ENCODE measurements at places on chromosomes 2 and 18.

DNA sequence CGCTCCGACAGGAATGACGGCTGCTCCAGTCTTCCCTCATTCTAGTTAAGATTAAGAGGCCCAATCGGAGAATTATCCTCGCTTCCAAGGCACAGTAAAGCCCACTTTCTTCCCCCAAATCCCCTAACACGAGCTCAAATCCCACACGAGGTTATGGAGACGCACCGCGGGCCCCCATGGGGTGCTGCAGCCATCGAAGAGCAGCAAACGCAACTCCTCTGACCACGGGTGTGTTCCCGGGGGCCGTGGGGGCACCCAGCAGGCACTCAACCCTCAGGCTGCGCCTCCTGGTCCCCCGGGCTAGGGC lies 446 bp downstream of the COPS9 start:
- no peak for DNase-seq

- no peak for DNase-seq
These were observed 117.6 kb upstream of the OTOS start for GRCh38 chr2:240257940-240258580.

DNA sequence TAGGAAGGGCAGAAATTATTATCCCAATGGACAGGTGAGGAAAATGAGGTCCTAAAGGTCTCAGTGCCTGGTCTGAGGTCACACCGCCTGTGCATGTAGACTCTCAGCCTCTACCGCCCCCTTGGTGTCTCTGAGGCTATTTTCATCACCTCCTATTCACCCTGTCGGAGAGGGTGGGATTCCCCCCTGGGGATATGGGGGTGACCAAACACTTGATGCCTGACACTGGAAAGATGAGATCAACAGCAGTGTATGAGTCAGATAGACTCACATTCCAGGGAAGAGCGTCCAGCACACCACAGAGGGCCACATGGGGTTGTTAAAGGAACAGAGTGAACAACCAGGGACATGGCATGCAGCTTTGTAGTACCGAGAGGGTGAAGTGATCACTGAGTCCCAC lies 199.7 kb downstream of the SMAD2 start:
- DNase-seq = no peak

DNA sequence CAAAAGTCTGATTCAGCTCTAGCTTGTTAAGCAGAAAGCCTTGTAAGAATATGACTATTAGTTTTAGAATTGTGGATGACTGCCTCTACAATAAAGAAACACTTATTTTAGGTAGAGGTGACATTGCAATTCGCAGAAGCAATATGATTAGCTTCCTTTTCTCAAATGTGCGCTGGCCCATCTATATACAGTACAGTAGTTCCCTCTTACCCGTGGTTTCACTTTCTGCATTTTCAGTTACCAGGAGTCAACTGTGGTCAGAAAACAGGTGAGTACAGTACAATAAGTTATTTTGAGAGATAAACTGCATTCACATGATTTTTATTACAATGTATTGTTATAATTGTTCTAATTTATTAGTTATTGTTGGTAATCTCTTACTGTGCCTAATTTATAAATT lies 405.1 kb downstream of the GPD2 start:
- DNase-seq = no peak

DNA sequence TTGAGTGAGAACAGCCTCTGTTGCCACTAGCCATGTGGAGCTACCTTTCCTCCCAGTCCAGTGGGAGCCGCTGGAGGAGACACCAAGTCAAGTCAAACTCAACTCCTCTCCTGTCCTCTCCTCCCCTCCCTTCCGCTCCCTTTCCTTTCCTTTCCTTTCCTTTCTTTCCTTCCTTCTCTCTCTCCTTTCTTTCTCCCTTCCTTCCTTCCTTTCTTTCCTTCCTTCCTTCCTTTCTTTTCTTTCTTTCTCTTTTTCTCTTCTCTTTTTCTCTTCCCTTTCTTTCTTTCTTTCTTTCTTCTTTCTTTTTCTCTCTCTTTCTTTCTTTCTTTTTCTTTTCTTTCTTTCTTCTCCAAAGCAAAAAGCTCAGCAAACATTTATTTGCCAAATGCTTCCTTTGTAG lies 44.5 kb downstream of the THNSL2 start:
- no peak for DNase-seq

DNA sequence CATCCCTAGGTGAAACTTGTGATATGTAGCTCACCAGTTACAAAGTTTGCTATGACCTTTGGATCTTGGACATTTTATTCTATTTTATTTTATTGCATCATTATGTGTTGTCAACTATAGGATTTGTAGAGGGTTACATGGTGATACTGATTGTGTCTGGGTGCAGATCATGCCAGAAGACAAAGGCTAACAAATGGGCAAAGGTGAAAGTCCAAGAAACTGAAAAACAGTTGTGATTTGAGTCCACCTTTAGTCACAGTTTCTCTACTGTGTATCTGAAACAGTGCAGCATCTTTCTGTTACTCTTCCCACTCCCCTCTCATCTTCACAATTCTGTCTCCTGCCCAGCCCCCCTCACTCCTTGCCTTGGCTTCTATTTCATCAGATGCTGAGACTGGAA lies 111.9 kb upstream of the LYPD6 start:
- no peak for DNase-seq

DNA sequence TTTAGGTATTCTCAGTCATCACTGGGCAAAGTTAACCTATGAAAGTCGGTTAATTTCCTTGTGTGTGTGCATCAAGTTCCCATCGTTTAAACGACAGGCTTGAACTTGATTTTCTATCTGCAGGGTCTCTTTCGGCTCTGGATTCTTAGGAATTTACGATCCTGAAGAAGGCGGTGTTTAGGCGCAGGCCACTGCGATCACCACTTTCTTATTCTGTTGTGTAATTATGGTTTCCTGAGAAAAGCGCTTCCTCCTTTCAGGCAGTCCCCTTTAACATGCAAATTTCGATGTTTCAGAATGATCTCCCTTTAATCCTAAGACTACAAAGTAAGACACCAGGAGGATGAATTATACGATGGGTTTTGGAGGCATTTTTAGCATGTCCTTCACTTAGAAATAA lies 27.9 kb upstream of the MBP start:
- peak; percentile 47 for DNase-seq

GRCh38 chr18:2144811-2145210 lies 426.5 kb downstream of the METTL4 start:
- no peak for DNase-seq

GRCh38 chr18:71168557-71169145 lies 879.8 kb downstream of the SOCS6 start:
- no peak for DNase-seq

DNA sequence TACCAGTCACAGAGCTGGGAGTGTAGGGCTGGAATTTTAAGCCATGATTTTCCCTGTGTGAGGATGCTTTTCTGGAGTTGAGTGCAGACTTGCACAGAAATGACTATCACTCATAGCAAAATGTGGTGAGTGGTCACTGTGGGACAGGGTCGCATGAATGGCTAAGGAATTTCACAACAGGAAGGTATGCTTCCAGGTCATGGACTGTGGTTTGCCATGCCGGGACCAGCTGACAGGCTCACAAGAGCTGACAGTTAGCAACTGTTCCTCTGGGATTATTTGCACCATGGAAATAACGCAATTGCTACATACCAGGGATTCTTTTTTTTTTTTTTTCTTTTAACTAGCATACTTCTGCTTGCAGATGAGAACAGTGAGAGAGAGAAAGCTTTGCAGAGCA lies 3.8 kb upstream of the UXS1 start:
- DNase-seq = no peak

DNA sequence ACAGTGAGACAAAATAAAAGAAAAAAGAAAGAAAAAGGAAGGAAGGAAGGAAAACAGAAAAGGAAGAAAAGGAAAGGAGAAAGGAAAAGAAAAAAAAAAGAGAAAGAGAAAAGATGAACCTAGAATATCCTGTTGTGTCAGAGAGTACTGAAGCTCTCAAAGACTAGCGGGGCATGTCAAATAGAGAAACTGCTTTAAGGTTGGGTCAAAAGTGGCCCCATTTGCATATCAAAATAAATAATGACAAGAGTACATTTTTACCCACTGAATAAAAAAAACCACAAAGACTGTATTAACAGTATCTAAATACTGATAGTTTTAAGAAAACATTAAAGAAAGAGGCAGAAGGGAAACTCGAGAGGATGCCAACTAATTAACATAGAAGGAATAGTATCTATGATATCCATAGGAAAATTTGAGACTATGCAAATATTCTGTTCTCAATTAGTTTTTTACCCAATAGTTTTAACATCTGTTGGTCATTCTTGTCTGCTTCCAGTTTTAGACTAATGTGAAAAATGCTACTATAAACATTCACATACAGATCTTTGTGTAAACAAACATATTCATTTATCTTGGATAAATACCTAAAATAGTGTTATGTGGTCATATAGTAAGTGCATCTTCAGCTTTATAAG lies 53.2 kb downstream of the SFXN5 start:
- no peak for DNase-seq

DNA sequence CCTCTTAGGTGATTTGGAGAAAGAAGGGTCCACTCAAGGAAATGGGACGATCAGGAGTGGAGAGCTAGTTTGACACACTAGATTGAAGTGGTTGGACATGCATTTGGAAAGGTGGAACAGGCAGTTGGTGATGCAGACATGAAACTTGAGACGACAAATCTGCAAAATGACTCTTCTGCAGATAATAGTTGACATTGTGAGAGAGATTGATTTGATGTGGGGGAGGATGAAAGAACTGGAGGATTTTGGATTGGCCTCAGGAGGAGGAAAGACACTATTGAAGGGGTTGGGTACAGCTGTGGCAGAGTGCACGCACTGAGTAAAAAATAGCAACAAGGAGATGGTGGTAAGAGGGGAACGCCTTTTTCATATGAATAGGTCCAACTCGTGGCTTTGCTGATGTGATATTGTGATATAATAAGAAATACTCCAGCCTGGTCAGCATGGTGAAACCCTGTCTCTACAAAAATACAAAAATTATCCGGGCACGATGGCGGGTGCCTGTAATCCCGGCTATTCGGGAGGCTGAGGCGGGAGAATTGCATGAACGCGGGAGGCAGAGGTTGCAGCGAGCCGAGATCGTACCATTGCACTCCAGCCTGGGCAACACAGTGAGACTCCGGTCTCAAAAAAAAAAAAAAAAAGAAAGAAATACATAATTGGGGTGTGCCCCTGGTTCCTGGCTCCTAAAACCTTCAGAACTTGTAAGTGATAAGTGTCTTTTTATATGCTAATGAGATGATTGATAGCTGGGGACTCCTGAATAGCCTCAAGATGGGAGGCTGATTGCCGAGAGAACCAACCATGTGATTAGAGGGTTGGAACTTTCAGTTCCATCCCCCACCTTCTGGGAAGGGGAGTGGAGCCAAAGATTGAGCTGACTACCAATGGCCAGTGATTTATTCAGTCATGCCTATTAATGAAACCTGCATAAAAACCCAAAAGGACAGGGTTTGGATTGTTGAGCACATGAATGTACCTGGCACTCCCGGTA lies 9.7 kb downstream of the TTLL4 start:
- no peak for DNase-seq

- DNase-seq = no peak
These were observed 57.4 kb downstream of the CELF4 start for GRCh38 chr18:37508207-37508606.

GRCh38 chr18:80179857-80180558 lies 67.3 kb downstream of the PARD6G start:
- DNase-seq = no peak

GRCh38 chr18:48394176-48394575 lies 15.0 kb downstream of the ZBTB7C start:
- DNase-seq = no peak

DNA sequence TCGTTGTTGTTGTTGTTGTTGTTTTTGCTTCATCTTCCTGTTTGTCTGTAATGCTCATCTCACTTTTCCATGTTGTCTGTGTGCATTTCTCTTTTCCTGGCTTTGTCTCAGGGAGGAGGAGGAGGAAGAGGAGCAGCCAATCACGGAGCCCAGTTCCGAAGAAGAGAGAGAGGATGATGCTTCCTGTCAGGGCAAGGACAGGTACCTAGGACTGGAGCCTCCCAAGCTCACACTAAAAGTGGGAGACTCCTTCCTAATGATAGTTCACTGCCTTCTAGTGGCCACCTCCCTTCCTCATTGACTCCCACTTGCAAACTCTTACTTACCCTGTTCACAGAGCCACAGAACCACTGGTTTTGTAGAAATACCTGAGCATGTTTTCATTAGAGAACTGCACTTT lies 179.6 kb downstream of the TPGS2 start:
- no peak for DNase-seq

DNA sequence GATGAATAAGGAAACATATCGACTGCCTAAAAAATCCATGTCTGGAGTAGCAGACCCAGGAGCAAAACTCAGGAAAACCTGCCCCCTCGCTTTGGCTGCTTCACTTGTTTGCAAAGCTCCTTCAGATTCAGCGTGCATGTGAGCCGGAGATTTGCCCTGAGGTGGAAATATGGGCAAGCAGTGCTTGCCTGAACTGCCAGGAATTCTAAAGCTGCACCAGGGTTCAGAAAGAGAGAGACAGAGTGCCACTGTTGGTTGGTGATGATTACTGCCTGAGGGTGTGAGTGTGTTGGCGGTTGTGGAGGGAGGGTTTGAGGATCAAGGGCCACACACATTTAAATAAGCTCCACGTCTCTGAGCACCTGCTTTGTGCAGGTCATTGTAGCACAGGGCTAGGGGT lies 139.6 kb upstream of the RGPD4 start:
- no peak for DNase-seq

DNA sequence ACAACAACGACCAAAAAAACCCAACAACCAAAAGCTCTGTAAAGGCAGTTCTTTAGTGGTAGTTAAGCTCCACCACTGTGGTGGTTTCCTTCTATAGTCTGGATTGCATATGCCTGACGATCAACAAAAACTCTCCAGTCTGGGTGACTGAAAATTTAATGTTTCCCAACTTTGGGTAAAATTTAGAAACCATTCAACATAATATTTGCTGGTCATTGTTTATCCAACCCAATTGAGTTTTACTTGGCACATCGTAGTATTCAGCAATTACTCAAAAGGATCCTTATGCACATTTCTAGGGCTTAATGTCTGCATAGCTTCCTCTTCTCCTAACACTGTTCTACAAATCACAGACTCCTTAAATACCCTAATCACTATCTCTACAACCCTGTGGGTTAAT lies 1080.2 kb upstream of the NRXN1 start:
- no peak for DNase-seq

DNA sequence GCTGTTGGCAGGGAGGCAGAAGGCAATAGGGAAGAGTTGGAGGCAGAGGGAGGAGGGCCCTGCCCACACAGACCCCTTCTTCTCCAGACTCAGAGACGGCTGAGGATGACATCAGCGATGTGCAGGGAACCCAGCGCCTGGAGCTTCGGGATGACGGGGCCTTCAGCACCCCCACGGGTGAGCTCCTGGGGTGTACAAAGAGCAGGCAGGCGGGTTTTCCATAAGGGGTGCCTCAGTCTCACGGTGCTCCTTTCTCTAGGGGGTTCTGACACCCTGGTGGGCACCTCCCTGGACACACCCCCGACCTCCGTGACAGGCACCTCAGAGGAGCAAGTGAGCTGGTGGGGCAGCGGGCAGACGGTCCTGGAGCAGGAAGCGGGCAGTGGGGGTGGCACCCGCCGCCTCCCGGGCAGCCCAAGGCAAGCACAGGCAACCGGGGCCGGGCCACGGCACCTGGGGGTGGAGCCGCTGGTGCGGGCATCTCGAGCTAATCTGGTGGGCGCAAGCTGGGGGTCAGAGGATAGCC lies 10.0 kb downstream of the SPEG start:
- DNase-seq = no peak

Data from iPS DF 6.9 (cell line).